ENCODE measurements at places on chromosomes 11 and 22. TPM values are rescaled to one million over a fixed set of nuclear protein-coding genes. Genes with fewer than 3 reads are reported as not detected.

The CYTH4 gene
- 114 TPM for total RNA-seq

The SCGB1A1 gene
- total RNA-seq = not detected

The PKP3 gene
- not detected for total RNA-seq

The SAA4 gene
- not detected for total RNA-seq

The ACRV1 gene
- not detected for total RNA-seq

The ANO5 gene
- total RNA-seq = not detected
